CD4-positive, alpha-beta T cell treated with Interleukin-6 at 100 ng/mL for 8 hours (primary cell): ENCODE measurements at places on chromosomes 7 and 10.

GRCh38 chr7:4641091-4641666, 40.9 kb upstream of the FOXK1 start:
- DNase-seq = no peak

DNA sequence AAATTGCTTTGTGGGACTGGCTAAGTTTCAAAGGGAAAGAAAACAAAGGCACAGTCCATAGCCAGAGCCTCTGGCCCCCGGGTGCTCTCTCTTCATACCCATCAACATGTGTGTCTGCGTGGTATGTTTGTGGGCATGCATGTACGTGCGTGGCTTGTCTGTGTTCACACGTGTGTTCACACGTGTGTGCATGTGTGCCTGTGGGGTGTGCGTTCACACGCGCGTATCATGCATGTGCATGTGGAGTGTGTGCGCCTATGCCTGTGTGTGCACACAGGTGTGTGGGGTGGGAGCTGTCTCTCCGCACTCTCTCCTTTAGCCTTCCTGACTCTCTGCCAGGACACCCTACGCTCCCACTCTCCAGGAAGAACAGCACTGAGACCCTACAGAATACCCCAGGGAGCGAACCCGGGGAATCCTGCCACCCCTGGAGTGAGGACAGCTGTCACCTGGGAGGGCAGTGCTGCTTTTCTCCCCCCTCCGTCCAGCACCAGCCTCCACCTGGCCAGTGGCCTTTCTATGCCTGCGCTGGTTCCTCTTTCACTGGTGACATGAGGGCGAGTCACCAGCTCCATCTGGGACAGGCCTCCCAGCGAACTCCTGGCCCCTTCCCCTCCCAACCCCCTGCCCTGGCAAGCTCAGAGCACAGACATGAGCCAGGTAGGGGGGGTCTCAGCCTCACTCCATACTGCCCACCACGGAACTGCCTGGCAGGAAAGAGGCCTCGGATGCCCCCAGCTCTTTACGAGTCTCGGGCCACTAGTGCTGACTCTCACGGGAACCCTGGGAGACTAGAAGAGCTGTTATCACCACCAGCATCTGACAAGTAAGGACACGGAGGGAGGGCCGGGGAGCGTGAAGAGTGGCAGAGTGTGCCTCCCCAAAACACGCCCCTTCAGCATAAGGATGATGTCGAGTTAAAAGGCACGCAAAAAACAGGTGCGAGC, 16.5 kb downstream of the WDR86 start:
- no peak for DNase-seq

DNA sequence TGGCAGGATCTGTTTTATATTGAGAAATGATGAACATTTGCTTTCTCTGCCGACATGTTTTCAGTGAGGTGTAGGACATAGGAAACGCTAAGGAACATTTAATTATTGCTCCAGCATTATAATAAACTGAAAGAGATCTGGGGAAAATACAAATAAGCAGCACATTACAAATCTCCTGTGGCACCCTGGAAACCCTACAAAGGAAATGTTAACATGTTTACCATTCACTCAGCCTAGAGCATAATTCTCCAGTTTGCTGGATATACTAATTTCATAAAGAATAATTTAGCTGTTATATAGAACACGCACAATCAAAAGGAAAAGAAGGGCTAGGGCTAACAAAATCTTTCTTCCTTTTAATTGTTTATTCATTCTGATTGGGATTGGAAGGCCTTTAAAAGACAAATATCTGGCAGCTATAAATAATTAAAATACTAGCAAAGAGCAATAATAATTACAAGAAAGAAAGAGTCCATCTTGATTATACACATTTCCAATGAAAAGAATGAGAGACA, 299.4 kb downstream of the CRPPA start:
- no peak for DNase-seq

- no peak for DNase-seq
Observed at GRCh38 chr7:23955145-23955544, 245.1 kb downstream of the STK31 start.

GRCh38 chr10:77887631-77888355, 38.8 kb downstream of the DLG5 start:
- DNase-seq = no peak
